NCI-H345 (cell line): ENCODE measurements at places on chromosomes 1 and 21.

DNA sequence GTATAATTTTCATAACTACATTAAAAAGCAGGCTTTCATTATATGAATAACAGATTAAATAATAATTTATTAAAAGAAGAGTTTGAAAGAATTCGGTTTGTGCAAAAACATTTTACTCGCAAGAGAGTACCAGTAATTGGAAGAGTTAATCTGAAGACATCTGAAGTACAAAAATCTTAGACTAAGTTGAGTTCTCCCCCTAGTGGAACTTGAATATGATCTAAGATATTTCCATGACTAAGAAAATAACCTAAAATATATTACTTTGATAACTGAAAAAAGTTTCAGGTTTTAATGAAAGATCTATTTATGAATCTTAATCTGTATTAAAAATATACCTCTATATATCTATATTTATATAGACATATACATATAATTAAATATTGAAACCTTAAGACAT, 112.5 kb upstream of the GFI1 start:
- DNase-seq: no peak

- DNase-seq: no peak
These were observed 31.0 kb downstream of the TENT5C start for GRCh38 chr1:117636637-117637425.

- no peak for DNase-seq
These were observed 8.4 kb downstream of the PRRX1 start for GRCh38 chr1:170672316-170672715.

- no peak for DNase-seq
These were observed 78.2 kb downstream of the NAV1 start for GRCh38 chr1:201617157-201617556.

GRCh38 chr1:91876040-91876470, 9.9 kb downstream of the TGFBR3 start:
- no peak for DNase-seq

- DNase-seq: no peak
These were observed 13.5 kb upstream of the ATP2B4 start for GRCh38 chr1:203612932-203613682.
